ENCODE measurements at places on chromosomes 5 and 9. TPM values are rescaled to one million over a fixed set of nuclear protein-coding genes. Genes with fewer than 3 reads are reported as not detected.
A peak's percentile ranks its signal among the peaks of the same experiment; 100 is the strongest.

The AFF4 gene
- 133 TPM for total RNA-seq

The SLC36A2 gene
- not detected for total RNA-seq

DNA sequence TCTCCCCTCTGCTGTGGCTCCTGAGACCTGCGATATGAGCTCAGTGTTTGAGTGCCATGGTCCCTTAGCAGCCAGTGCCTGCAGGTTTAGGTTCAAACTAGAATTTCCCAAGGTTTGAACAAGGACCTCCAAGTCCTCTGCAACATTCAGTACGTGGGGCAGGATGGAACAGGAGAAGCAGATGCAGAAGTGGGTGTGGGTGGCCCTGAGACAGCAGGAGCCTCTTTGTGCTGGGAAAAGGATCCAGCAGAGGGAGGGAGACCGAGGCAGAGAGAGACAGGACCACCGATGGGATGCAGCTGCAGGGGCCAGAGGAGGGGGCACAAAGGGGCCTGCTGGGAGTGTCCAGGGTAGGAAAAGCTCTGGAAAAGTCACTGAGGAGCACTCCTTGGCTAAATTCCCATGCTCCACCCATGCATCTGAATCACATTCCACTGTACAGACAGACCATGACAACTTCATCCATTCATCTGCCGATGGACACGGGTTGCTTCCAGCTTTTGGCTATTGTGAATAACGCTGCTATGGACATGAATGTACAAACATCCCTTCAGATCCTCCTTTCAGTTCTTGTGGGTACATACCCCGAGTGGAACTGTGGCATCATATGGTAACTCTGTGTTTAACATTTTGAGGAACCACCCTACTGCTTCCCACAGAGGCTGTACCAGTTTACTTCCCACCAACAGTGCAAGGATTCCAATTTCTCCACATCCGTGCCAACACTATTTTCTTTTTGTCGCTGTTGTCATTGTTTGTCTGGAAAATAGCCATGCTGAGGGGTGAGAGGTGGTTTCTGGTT is 26.7 kb upstream of the SUSD3 start:
- peak; percentile 56 for DNase-seq

DNA sequence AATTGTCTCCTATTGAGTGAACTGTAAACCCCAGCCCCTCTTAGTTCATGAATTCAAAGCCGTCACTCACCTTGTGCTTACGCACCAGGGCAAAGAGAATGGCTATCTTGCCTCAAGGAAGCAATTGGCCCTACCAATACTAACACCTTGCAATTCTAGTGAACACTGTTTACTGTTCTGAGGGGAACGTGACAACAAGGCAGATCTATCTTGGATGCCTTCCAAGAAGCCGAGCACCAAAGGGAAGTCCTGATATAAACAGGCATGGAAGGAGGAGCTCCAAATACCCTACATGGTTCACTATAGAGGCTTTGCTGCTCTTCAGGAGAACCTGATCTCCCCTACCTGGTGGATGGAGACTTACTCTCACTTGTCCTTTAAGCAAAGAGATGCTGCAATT is 1.7 kb upstream of the PLPPR1 start:
- no peak for DNase-seq

DNA sequence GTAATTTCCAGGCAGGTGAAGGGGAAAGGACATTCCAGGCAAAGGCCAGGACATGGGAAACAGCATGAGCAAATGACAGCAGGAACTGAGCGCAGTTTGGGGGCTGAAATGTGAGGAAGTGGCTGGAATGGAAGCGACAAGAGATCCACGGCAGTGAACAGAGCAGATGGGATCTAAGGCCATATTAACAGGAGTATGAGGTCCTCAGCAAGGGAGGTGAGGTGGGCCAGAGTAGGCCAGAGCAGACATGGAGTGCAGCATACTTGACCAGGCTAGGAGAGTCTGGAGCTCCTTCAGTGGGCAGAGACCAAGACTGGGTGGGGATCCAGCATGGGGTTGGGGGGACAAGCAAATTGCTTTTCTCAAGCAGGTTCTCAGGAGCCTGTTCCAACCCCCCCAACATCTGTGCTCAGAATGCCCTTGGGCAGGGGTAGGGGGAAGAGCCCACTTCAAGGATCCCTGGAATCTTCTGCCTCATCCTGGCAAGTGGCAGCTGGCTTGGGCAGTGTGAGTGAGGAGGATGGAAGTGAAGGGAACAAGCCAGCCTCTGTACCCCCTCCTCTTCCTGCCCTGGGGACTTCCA is 34.5 kb downstream of the DAB2IP start:
- no peak for DNase-seq

DNA sequence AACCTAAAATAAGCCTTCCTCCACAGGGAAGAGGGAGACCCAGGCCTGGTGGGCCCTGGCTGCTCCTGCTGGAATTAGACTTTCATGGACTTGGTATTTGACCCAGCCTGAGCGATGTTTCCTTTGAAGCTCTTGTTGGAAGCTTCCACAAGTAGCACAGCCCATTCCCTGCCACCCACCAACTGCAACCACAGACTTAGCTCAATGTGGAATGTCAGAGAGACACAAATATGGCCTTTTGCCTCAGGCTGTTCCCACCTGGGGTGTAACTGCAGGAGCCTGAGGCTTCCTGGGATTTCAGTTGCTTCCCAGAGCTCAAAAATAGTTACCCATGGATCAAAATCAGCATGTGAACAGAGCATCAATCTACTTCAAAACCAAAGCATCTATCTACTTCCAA is 70.3 kb upstream of the LHFPL2 start:
- DNase-seq = no peak

DNA sequence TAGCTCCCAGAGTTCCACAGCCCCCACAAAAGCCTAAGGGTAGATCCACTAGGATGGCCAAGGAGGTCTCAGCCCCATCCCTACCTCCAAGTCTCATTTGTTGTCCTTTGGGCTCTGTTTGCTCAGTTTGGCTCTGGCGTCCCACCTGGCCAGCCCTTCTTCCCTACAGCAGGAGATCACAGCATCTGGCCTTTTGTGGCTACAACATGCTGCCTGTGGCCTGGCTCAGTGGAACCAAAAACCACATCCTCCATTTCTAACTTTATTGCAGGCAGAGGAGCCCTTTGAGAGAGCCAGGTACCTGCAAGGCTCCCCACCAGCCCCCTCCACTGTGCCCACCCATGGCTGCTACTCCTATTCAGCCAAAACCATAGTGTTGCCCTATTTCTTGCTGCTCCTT is 11.4 kb downstream of the JADE2 start:
- DNase-seq = no peak
